MG63 (cell line): ENCODE measurements at places on chromosomes 16 and 17.

- DNase-seq: no peak
Measured at GRCh38 chr16:22843856-22844255, 29.9 kb downstream of the HS3ST2 start.

GRCh38 chr16:77199211-77199610 lies at the start of gene SYCE1L:
Gene SYCE1L (plus strand): TSS chr16:77199408. CDS start chr16:77199452, 44 bp downstream.
- DNase-seq: no peak

DNA sequence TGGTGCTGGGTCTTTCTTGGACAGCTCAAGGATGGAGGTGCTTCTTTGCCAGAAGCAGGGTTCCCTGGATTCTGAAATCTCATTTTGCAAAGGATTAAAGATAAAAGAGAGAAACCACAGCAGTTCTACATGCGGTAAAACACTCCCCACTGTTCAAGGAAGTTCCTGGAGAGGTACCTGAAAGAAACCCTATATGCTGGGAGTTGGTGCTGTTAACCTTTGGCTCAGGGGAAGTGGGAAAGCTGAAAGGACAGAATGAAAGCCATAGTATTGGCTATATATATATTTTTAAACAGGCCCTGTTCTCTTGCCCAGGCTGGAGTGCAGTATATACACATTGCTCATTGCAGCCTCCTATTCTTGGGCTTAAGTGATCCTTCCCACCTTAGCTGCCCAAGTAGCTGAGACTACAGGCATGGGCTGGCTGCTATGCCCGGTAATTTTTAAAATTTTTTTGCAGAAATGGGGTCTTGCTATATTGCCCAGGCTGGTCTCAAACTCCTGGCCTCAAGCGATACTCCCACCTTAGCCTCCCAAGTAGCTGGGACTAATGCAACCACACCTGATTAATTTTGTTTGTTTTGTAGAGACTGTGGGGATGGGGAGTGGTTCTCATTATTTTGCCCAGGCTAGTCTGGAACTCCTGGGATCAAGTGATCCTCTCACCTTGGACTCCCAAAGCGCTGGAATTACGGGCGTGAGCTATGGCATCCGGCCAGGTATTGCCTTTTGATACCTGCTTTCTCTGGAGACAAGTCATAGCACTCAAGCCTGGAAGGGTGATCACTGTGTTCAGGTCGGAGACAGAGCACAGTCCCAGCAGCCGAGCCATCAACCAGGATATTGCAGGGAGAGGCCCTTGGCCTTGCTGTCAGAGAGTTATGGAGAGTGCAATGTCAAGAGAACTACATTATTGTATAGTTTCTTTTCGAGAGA lies 55.2 kb downstream of the MSI2 start:
- DNase-seq: no peak

- DNase-seq: no peak
Measured at GRCh38 chr16:64865069-64865696, 256.7 kb downstream of the CDH11 start.

- DNase-seq: no peak
Measured at GRCh38 chr17:31491376-31492131, 100.1 kb downstream of the RAB11FIP4 start.

DNA sequence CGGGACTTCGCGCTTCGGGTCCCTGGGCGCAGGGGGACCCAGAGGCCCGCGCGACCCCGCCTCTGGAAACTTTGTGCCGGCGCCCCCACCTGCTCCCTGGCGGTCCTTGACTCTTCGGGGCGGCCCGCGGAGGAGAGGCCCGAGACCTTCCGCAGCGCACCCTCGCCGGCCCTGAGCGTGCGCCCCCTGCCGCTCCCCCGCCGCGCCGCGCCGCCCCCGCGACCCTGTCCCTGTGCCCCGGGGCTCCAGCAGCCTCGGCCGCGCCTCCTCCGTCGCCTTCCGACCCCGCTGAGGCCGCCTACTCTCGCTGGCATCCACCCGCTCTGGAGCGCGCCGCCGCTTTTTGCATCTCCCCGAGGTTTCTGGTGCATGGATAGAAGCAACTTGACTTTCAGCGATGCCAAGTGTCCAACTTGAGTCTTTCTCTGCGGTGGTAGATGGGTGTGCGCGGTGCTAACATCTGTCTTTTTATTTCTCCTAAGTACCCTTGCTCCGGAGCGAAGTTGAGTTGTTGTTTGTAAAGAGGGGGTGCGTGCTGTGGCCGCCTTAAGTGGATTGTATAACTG lies 414 bp downstream of the DUSP14 start:
- DNase-seq: peak; percentile 83

GRCh38 chr16:84735849-84736586 lies 36.2 kb downstream of the USP10 start:
- DNase-seq: no peak

- DNase-seq: no peak
Measured at GRCh38 chr17:63519972-63520882, 2.9 kb upstream of the KCNH6 start.

GRCh38 chr16:85416228-85417109 lies 196.7 kb upstream of the GSE1 start:
- DNase-seq: peak; percentile 62

DNA sequence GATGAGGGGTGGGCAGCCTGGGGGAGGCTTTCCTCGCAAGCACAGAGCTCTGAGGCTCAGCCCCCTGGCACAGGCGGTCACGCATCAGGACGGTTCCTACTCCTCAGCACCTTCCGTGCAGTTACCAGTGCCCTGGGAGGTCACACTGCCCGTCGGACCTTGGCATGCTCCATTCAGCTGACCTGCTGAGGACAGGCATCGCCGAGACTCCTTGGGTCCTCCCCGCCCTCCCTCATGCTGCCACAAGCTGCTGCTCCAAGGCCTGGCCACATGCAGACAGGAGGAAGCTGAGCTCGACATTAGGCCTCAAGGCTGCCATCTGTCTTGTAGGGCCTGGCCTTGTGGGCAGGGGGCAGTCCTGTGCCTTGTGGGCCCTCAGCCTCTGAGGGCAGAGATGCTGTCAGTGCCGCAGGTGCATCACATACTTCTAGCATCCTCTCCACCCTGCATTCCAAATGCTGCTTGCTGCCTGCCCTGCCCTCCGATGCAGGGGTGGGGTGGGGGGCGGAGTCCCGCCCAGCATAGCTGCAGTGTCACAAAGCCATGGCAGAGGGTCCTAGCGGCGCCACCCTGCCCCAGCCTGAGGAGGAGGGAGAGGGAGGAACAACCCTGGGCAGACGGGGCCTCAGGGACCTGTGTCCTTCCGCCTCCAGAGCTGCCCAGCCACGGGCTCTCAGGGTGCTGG lies 9.3 kb downstream of the C16orf90 start:
- DNase-seq: no peak

- no peak for DNase-seq
Measured at GRCh38 chr16:57628783-57629293, 408 bp downstream of the ADGRG1 start.

DNA sequence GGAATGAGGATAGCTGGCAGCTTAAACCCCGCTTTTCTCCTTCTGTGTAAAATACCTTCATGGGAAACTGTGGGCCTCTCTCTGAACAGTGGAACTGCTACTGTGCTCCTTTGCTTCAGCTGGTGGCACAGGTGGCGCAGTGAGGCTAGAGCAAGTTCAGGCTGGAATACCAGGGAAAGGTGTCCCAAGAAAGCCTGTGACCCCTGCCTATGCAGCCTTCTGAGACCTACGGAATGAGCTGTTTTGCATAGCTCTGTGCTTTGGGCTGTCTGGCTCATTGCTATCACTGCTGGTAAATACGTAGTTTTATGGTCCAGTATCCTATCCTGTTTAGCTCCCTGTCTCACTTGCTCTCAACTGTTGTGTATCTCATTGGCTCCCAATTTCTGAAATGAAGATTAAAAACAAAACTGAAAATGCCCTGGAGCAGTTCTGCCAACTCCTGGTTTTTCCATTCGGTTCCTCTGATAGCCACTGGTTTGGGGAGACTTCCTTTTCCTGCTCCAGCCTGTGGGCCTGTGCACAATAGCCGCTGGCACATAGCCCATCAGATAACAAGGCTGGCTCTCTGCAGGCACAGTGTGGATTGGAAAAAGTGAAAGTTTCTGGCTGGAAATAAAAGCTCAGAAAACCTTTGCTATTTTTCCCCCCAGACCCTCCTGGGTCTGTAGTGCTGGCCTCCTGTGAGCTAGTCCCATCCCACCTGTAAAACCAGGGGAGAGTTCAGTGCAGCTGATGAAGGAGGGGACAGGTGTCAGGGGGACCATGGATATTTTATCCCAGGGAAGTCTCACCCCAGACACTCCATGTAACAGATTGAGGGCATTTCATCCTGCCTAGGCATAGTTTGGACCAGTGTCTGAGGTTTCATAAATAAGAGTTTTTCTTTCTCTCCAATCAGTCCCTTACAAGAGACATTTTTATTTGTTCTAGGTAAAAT lies 24.0 kb downstream of the LIMD2 start:
- DNase-seq: peak; percentile 87

GRCh38 chr17:39084558-39084957 lies 66.9 kb downstream of the PLXDC1 start:
- no peak for DNase-seq

DNA sequence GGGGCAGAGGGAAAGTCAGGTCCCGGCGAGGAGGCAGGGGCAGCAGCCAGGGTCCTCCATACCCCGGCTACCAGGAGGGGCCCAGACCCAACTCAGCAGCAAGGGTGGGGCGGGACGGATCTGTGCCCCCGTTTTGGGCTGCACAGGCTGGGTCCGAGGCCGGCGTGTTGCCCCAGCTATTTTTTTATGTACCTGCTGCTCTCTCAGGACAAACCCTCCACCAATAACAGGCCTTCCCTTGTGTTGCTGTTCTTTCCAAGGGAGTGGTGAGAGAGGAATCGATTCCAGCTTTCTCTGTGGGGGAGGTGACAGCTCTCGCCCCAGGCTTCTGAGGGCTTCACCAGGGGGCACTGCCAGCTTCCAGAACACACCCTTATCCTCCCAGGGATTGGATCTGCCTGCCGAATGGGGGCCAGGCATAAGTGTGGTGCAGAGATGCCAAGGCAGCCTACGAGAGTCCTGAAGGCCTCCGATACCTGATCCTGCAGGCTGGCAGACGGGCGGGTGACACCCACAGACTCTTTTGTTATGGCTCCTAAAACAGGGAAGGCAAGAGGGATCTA lies 22.3 kb downstream of the RTN4RL1 start:
- DNase-seq: no peak

DNA sequence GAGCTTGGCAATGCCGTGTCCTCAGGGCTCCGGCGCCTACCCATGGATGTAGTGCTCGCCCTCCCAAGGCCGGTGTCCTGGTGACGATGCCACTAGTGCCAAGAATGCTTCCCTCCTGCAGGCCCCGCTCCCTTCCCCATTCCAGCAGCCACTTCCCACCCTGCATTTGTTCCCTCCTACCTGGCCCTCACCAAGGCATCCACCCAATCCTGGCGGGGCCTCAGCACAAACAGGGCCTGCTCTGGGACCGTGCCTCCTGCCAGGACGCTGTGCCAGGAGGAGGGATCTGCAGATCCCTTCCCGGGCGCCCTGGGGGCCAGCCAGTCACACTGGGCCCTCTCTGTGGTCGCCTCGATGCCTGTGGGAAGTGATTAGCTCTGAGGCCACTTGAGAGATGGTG lies 25.1 kb downstream of the ABR start:
- no peak for DNase-seq

GRCh38 chr17:18377437-18378204 lies at the start of gene EVPLL:
Gene EVPLL (plus strand): TSS chr17:18377778. CDS start chr17:18380938, 3,160 bp downstream.
- DNase-seq: no peak

DNA sequence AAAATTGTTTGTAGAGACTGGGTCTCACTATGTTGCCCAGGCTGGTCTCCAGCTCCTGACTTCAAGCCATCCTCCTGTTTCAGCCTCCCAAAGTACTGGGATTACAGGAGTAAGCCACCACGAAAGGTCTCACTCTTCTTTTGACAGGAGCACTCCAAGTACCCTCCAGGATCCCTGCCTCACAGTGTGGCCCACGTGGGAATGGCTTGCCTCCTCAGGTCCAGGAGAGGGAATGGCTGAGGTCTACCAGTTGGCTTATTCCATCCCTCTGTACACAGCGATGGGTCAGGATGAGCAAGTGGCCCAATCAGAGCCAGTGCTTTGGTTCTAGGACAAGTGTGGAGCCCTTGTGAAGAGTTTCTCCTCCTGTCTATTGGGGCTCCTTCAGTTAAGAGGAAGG lies 73.7 kb upstream of the ZNF423 start:
- DNase-seq: no peak

DNA sequence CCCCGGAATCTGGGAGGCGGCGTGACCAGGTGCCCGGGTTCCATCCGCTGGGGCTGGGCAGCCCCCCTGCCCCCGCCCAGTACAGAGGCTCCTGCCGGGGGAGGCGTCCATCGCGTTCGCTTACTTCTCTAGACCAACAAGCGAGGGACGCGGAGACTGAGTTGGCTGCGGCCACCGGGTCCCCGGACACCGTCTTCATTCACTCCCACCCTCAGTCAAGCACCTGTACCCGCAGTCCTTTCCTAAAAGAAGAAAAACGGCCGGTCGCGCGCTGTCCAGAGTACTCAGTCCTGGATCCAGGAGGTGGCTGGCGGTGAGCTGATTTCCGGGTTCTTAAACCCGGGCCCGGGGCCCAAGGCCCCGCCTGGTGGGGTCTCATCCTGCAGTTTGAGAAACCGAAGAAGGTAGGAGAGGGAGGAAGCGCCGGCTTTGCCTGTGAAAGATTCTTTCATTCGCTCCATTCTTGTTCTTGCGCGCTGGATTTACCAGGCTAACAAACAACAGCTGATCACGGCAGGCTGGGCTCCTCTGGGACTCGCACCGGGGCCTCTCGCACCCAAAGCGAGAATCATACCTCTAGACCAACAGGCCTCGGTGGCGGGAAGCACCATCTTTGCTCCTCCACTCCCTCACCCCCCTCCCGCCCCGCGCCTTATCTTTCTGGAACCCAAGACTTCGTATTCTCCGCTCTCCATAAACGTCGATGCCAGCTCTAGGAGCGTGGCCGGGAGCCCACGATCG lies 17.4 kb upstream of the OR1F1 start:
- DNase-seq: no peak

- peak; percentile 18 for DNase-seq
Measured at GRCh38 chr17:54967621-54968261, 713 bp downstream of the COX11 start.

- DNase-seq: no peak
Measured at GRCh38 chr16:1770328-1771187, 785 bp downstream of the NME3 start.

- DNase-seq: no peak
Measured at GRCh38 chr16:89795676-89796075, 20.8 kb downstream of the FANCA start.
